ENCODE measurements at places on chromosomes 12 and 14.

GRCh38 chr12:101539148-101539547 is 55.6 kb upstream of the MYBPC1 start:
- no peak for DNase-seq

DNA sequence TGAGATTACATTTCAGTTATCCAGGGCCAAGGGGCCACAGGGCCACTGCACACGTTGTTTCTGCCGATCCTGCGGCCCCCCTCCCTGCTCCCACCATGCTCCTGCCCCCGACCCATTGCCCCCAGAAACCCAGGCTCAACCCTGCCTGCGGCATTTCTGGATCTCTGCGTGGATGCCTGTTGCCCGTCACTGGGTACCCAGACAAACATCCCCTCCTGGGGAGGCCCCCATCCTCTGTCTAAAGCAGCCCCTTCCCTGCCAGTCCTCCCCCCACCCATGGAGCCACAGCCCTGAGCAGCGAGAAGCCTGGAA is 326.4 kb upstream of the SFSWAP start:
- DNase-seq = no peak

- no peak for DNase-seq
Observed at GRCh38 chr14:87409393-87409792, 583.6 kb downstream of the GALC start.

- no peak for DNase-seq
Observed at GRCh38 chr14:36666416-36667206, 5.0 kb downstream of the PAX9 start.

Measured in caudate nucleus (tissue), 63 donors.